ENCODE measurements at places on chromosomes 5 and 9.
A peak's percentile ranks its signal among the peaks of the same experiment; 100 is the strongest.

GRCh38 chr9:35958104-35958837 is at the start of gene OR2S2:
Gene OR2S2 (minus strand): TSS chr9:35958154. CDS start chr9:35958098, 56 bp downstream.
- DNase-seq = no peak

DNA sequence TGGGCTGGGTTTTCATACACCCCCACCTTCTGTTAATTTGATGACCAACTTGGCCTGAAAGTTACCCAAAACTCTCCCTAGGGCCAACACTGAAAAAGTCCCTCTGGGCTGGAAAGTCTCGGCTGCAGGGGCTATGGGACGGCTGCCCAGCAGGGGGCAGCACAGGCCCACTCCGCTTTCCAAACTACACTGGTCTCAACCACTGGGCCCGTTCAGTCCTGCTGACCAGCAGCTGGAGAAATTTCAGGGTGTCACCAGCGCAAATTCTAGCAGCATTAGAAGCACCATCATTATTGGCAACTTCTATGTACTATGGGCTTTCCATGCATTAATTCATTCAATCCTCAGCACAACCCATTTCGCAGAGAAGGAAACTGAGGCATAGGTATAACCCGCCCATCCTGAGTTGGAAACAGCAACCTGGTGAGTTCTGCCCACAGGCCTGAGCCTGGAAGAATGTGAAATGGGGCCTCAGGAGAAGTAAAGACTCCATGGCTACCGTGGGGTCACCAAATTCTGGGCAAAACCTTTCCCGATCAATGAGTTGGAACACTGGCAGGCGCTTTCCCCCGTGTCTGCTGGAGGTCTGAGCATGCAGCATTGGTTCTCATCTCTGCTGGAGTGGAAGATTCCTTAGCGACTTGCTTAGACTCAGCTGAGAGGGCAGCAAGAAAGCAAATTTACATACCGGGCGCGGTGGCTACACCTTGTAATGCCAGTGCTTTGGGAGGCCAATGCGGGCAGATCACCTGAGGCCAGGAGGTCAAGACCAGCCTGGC is 9.7 kb downstream of the ORM2 start:
- DNase-seq = peak; percentile 19

DNA sequence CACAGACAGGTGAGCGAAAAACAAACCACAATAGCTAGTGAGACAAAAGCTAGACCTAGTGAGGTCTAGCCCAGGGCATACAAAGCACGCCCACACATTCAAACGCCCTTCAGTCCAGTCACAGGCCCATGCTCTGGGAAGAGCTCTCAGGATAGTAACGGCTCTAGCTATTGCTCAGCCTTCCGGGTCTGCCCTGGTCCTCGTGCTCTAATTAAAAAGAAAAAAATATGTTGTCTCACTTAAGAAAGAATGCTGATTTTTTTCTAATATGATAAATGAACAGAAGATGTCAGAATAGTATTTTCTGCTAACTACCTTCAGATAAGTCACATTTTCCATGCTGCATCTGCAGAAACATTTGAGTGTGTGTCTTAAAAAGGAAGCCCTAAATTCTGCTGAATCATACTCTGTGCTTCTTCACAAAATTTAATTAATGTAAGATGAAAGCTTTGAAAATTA is 94.5 kb downstream of the PLPP1 start:
- no peak for DNase-seq

- no peak for DNase-seq
Measured at GRCh38 chr5:16000056-16000455, 179.5 kb downstream of the MARCHF11 start.

- no peak for DNase-seq
Measured at GRCh38 chr5:79518718-79519117, 4.8 kb upstream of the HOMER1 start.

GRCh38 chr5:168948746-168949145 is 352.2 kb downstream of the SLIT3 start:
- no peak for DNase-seq

- DNase-seq = no peak
Measured at GRCh38 chr5:173235499-173236394, 741 bp upstream of the NKX2-5 start.

GRCh38 chr9:68427216-68427977 is 71.0 kb downstream of the PGM5 start:
- DNase-seq = no peak

DNA sequence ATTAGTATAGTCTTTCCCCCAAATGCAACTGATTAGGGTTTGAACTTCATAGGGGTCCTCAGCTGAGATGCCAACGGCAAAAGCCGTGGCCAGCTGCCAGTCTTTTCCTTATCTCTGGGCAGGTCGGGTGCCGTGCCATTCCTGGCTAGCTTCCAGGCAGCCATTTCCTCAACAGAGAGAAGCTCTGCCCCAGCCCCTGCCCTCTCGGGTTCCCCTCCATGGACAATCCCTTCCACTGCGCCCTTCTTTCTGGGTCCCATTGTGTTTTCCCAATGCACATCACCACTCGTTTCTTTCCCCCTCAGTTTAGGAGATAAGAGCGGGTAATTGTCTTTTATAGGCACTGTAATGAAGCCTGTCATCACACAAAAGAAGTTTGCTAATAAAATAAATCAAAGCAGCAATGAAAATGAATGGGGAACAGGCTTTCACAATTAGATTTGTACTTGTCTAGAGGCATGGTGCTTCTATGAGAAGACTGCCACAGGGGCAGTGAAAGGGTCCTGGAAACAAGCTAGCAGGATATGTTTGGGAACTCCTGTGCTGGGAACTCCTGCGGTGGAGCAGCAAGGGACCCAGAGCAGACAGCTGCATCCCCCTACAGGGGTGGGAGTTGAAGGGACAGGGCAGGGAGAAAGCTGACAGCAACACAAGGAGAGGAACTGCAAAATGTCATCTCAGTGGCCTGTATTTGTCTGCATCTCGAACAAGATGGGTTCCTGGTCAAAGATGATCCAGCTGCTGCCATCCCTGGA is 48.0 kb upstream of the SAP30L start:
- no peak for DNase-seq

- no peak for DNase-seq
Measured at GRCh38 chr9:83285445-83286225, 222.7 kb upstream of the RASEF start.

GRCh38 chr5:149680810-149681221 is 49.3 kb upstream of the PPARGC1B start:
- no peak for DNase-seq

- DNase-seq = no peak
Measured at GRCh38 chr9:27545471-27545870, 15.9 kb upstream of the MOB3B start.

DNA sequence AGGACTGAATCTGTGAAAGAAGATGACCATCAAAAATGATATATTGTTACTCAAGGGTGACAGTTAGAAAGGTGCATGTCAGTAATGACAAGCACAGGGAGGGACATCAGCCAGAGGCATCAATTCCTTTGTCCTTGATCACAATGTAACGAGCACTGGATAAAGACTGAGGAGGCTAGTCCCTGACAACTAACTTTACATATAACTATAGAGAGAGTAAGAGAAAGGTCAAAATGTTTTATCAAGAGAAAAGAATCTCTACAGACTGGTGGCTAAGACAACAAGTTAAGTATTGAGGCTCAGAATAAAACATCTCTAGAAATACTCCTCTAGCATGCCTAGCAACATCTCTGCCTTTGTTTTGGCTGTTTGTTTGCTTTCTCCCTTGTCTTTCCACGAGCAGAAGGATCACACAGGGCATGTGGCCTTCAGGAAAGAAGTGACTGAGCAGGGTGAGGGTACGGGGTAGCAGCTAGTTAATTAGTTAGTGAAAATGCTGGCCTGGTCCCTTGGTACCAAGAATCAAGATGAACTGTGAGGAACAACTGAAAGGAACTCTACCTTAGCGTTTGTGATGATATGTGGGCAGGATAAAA is 724.1 kb upstream of the MEF2C start:
- DNase-seq = no peak

DNA sequence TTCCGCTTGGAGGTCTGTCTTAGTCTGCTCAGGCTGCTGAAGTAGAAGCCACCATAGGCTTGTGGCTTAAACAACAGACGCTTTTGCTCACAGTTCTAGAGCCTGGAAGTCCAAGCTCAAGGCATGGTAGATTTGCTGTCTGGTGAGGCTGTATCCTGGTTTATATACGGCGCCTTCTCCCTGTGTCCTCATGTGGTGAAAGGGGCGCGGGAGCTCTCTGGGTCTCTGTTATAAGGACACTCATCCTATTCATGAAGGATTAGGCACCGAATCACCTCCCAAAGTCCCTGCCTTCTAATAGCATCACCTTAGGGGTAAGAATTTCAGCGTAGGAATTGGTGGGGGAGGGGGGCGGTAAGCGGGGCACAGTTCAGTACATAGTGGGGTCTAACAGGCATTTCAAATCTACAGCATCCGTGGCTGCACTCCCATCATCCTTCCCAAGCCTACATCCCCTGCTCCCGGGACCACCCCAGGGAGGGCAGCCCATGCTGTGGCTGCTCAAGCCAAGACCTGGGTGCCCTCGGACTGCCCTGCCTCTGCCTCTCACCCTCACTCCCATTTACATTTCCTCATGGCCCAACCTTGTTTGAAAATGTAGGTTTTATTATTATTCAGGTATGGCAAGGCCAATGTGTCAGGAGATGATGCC is 15.1 kb upstream of the LPCAT1 start:
- no peak for DNase-seq

GRCh38 chr5:77080905-77081304 is 6.2 kb downstream of the ZBED3 start:
- no peak for DNase-seq

DNA sequence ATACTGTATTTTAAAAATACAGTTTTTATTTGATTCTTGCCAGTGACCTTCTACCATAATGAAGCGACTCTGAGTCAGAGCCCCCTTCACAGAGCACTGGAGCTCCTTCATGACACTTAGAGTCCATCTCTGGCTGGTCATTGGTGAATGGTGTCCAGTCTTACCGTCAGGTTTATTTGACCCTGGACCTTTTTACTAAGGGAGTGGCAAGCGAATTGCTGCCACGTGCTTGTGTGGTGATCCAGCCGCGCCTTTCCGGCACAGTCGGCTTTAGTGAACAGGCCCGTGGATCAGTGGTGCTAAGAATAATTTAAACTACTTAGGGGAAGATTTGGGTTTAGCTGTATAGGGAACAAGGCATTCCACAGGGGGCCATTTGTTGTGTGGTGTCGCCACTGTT is 48.5 kb downstream of the PRRC2B start:
- no peak for DNase-seq

GRCh38 chr5:176178789-176179188 is 59.4 kb upstream of the SIMC1 start:
- DNase-seq = no peak

DNA sequence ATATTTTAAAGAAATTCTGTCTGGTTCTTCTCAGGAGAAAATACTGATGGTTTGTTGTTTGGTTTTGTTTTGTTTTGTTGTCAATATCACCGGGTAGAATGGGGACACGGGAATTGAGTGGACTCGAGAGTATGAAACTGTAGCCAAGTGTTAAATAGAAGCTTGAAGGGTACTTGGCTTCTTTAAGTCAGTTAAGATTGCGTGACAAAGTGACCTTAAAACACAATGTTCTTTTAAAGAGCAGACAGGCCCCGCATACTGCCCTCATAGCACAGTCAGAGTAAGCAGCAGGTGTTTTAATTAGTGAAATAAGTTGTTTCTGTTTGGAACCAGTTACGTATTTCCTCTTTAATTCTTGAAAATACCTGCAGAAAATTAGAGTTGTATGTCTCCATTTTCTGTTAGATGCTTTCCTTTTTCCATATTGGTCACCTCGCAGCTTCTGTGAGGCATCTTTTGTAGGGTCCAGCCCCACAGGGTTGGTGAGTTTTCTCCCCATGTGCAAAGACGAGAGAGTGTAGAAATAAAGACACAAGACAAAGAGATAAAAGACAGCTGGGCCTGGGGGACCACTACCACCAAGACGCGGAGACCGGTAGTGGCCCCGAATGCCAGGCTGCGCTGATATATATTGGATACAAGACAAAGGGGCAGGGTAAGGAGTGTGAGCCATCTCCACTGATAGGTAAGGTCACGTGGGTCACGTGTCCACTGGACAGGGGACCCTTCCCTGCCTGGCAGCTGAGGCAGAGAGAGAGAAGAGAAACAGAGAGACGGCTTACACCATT is 9.6 kb downstream of the TRIP13 start:
- no peak for DNase-seq

GRCh38 chr9:84297162-84297821 is 43.3 kb downstream of the SLC28A3 start:
- peak; percentile 16 for DNase-seq

GRCh38 chr5:16179511-16179935 is at the start of gene MARCHF11:
Gene MARCHF11 (minus strand): TSS chr5:16179791. CDS start chr5:16179575, 216 bp downstream.
- no peak for DNase-seq

DNA sequence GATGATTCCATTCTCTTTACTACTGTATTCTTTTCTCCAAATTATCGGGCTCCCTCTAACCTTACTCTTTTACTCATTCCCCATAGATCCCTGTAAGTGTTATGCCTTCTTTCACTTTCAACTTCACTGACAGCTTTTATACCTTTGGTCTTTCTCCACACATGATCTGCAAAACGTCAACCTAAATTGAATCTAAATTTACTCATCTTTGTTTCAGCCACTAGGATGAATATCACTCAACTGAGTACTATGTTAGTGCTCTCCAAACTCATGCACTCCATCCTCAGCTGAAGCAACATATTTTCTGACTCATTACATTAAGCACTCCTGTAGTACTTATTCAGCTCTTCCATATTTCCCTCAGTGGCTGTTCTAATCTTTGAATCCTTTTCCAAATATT is 133.4 kb downstream of the ADAMTS19 start:
- no peak for DNase-seq

DNA sequence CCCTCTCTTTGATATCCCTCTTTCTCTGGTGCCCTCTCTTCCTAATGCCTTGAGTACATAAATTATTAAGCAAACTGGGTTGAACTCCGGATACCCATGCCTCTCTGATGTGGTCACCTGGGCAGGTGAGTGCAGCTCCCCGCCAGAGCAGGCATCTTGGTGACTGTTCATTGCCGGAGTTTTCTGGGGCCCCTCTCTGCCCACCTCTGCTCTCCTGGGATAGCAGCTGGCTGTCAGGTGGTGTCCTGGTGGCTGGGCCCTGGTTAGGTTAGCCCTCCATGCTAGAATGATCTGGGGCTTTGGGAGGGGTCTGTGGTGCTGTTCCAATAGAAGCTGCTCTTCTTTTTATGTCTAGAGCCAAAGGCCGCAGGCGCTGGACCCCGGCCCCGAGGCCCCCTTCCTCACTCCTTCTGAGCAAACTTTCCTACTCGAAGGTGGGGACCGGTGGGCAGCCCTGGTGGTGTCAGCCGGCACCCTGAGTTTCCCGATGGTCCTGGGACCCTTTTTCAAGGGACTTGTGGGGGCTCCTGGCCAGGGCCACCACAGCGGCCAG is 4.9 kb upstream of the SCGB3A1 start:
- no peak for DNase-seq

DNA sequence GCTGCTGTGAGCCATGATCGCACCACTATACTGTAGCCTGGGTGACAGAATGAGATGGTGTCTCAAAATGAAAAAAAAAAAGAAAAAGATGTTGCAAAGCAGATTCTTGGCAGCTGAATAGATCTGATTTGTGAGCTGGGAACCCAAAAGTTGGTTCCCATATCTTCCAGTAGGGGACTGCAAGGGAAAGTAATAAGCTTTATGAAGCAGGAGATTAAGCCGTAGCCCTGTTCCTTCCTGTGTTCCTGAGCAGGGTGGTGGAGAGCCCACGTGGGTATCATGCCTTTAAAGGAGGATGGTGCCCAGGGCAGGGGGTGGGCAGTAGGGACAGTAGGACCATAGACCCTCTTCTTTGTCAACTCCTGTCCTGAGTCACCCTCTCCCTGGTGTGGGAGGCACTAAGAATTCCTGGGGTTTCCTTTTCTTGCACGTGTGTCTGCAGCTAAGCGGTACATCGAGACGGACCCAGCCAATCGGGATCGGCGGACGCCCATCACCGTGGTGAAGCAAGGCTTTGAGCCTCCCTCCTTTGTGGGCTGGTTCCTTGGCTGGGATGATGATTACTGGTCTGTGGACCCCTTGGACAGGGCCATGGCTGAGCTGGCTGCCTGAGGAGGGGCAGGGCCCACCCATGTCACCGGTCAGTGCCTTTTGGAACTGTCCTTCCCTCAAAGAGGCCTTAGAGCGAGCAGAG is 37.9 kb downstream of the STOM start:
- DNase-seq = no peak
